Astrocyte (in vitro differentiated cells and primary cell): ENCODE measurements at places on chromosomes 4 and X.

DNA sequence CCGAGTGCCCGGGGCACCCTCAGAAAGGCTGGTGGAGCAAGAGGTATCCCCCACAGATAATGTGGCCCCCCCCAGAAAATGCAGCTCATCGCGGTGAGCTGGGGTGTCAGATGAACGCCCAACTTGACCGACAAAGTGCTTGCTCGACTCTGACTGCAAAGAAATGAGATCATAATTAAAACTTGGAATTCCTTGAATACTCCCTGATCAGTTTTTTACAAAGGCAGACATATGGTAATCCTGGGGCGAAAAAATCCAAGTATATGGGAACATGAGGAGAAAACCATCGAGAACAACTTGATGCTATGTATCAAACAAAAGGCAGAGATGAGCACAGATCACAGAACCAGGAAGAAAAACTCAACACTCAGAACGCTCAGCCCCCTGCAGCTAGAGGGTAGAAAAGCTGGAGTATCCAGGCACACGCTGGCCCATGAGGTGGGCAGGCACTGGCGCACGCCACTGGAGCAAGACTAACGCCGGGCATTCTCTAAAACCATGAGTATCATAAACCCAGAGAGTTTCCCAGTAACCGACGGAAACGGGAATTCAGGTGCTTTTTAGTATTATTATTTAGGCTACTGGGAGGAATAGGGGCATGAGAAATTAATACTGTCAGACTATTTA is 127.3 kb downstream of the AFAP1 start:
- DNase-seq = peak; percentile 26

- DNase-seq = no peak
These were observed 2.9 kb downstream of the CLOCK start for GRCh38 chr4:55543858-55544257.

DNA sequence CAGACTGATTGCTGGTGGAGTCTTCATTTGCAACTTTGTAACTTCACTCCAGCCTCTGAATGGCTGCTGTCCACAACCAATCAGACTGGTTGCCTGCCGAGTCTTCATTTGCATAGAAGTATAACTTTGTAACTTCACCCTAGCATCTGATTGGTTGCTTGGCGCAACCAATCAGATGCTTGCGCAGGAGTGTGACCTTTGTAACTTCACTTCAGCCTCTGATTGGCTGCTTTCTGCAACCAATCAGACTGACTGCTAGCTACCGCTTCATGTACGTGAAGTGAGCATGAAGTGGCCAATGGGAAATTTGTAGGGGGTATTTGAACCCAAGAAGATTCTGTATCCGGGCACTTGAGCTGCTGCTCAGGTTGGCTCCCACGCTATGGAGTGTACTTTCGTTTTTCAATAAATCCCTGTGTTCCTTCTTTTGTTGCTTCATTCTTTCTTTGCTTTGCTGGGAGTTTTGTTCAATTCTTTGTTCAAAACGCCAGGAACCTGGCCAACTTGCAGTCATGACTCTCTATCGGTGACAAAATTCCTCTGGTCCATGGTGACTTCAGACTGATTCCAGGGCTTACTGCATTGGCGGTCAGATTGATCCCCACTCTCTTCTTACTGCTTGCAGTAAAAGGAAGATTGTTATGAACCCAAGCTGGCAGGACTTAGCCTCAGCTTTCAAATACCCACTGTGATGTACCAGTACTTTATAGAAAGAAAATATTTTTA is 46.4 kb upstream of the FGG start:
- no peak for DNase-seq

GRCh38 chr4:106587558-106587957 is 219.0 kb upstream of the GIMD1 start:
- DNase-seq = peak; percentile 83

GRCh38 chr4:123284168-123284567 is 112.4 kb upstream of the SPRY1 start:
- peak; percentile 63 for DNase-seq

DNA sequence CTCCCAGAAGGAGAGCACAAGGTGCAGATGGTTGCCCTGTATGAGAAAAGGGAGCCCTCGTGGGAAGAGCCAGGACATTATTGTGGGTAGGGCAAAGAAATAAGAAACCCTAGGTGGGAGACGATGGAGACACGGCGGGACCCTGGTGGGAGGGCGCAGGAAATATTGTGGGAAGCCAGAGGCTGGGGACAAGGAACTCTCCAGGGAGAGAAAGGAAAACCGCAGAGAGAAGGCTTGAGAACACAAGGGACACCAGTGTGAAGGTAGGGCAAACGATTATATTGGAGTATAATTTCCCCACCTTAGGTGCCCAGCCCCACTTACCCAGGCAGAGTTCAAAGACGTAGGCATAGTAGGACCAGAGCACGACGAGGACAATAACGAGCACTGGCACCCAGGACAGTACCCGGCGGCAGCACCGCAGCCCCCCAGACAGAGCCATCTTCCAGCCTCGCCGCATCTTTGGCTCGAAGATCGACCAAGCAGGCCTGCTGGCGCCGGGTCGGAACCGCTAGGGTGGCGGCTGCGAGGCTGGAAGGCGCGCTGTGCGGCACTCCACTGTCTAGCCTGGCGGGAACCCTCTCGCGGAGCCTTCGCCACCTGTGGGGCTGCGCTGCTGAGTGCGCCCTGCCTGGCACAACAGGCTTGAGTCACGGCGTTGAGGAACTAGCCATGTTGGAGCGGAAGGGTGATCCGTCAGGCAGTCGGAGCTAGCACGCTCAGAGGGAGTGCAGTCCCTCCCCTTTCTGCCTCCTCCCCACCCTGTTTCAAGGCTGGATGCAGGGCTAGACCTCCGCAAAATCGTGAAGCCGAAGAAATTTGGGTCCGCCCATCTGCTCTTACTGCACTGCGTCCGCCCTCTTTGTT is at the start of gene ZDHHC15:
Gene ZDHHC15 (minus strand): TSS at position 473 of the 867 bp plus-strand sequence. CDS start 13 bp downstream, at position 460.
- DNase-seq = peak; percentile 45

DNA sequence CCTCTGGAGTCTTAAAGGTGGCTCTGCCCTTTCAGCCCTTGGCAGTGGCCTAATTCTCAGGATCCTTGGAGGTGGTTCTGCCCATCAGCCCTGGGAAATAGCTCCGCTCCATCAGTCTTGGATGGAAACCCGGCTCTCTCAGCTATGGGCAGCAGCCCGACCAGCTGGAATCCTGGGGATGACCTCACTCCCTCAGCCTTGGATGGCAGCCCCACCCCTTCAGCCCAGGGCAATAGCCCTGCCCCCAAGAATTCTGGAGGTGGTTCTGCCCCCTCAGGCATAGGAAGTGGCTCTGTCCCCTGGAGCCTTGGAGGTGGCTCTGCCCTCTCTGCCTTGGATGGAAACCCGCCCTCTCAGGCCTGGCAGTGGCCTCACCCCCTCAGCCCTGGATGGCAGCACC is 127.7 kb downstream of the RBMX2 start:
- no peak for DNase-seq

DNA sequence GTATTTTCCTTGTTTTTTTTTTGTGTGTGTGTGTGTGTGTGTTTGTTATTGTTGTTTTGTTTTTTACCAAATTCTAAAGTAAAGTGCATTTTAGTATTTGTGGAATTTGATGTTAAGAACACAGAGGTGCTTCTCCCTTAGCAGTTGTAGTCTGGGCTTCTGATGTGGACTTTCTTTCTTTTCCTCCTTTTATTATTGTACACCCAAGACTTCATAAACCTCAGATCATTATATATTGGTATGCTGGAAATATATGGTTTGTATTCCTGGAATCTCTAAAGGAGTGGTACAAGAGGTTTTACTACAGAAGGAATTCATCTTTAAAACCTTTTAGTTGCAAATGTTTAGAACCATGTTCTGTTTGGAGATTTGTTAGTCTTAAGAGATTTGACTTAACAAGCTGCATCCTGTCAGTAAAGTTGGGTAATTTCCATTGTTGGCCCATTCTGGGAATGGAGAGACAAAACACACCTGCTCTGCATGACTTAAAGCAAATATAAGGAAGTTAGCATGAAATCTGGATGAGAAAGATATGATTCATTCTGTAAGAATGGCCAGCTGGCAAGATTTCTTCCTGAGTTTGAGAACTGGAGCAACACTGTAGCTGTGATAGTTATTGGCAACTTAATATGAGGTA is 64.0 kb downstream of the SMAD1 start:
- peak; percentile 95 for DNase-seq

GRCh38 chr4:1480720-1481119 is 74.5 kb upstream of the NKX1-1 start:
- no peak for DNase-seq

DNA sequence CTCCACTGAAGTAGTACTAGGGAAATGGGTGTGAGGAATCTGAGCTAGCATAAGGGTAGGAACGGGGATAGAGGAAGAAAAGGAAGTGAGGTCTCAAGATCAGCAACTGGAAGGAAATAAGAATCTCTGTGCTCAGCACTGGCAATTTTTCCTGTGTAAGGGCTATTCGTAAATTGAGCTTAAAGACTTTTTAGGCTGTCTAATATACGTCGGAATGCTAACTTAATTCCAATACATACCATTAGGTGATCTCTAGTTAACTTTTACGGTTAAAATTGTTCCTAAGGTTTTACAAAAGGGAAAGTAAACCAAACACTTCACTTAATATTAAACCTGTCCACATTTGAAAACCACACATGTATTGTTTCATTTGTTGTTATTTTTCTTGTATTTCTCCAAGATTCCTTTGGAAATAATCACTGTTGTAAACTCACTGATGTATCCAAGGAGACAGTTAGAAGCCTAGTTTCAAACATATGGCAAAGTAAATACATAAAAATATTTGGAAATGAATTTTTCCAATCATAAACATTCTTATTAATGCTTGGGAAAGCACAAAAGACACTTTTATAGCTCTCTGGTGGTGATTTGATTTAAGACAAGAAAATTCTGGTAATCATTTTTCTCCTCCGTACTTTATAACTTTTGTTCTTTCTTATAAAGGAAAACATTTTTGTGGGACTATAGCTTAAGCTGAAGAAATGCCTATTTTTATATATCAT is 28.1 kb upstream of the HPGDS start:
- DNase-seq = no peak

GRCh38 chr4:153126137-153126536 is 78.1 kb upstream of the TRIM2 start:
- no peak for DNase-seq

DNA sequence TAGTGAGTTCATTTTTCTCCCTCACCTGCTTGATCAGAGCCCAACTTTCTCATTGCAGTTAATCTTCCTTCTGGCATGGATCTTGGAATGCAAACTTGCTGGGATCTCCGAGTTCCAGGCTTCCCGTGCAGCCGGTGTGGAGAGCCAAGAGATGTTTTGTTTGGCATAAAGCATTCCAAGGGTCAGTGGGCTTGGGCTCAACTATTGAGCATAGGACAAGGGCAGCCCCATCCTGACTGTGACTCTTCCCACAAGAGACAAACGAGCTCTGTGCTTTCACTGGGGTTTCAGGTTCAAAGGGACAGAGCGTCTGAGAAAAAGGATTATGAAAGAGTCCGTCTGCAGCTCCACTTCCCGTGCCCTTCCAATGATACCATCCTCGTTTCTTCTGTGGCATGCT is 10.5 kb downstream of the TLR7 start:
- no peak for DNase-seq

DNA sequence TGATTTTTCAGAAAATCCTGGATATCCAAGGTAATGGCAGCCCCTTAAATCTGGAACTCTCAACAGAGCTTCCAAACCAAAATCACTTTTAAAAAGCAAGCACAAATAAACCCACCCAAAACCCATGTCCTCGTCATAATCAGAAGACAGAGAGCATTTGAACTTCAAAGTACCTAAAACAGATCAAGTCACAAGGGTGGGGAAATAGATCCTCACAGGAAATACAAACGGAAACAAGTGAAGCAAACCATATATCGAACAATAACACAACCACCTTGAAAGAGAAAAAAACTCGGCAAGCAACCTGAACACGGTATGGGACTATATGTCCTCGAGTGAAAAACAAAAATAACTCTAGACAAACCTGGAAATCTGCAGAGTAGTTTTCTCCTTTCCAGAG is 15.9 kb upstream of the CCNQ start:
- DNase-seq = no peak

- DNase-seq = no peak
These were observed 43.8 kb upstream of the WDR1 start for GRCh38 chr4:10160281-10160856.

- DNase-seq = no peak
These were observed 46.3 kb downstream of the TEX13B start for GRCh38 chrX:107935664-107936433.

GRCh38 chrX:12021698-12022097 is 116.6 kb upstream of the FRMPD4 start:
- no peak for DNase-seq

GRCh38 chrX:106802388-106803275 is at the start of gene TBC1D8B:
Gene TBC1D8B (plus strand): TSS chrX:106802673. CDS start chrX:106802854, 181 bp downstream.
- peak; percentile 91 for DNase-seq

DNA sequence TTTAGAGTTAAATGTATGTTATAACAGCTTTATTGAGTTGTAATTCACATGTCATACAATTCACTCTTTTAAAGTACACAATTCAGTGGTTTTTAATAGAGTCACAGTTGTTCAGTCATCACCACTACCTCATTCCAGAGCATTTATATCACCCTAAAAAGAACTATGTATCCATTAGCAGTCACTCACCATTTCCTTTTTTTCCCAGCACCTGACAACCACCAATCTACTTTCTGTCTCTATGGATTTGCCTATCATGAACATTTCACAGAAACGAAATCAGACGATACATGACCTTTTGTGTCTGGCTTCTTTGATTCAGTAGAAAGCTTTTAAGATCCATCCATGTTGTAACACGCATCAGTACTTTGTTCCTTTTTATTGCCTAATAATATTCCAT is 52.9 kb upstream of the FRAS1 start:
- peak; percentile 65 for DNase-seq

GRCh38 chrX:38768079-38768478 is 33.2 kb upstream of the MID1IP1 start:
- DNase-seq = peak; percentile 0

DNA sequence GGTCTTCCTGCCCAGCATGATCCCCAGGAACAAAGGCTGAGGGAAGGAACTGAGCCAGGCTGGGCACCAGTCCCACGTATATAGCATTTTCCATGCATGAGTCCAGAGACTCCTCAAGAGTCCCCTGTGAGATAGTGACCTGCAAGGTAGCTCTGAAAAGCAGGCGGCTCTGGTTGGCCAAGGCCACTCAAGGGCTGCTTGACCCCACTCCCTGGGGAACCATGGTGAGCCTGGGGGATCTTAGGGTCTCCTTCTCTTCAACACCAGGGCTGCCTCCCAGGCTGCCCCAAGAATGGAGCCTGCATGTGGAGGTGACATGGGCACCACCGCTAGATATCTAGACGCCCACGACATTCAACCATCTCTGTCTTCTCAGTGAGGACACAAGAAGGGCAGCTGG is 79.2 kb downstream of the SLC2A9 start:
- no peak for DNase-seq

DNA sequence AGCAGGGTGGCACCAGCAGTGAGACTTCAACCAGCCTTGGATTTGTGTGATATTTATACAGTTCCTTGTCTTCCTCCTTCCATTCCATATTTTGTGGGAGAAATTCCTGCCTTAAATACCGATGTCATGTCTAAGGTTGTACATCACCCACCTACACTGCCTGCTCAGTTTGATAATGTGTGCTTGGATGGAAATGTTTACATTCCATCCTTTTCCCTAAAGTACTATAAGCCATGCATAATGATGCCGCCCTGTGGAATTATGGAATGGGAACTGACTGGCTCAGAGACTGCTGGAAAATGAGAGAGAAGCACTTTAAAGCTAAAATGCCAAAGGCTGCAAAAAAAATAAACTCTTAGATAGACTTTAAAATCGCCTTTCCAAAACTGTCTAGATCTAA is 11.3 kb upstream of the GLUD2 start:
- peak; percentile 25 for DNase-seq
